ENCODE measurements at places on chromosomes 7 and 10. TPM values are rescaled to one million over a fixed set of nuclear protein-coding genes. Genes with fewer than 3 reads are reported as not detected.
A peak's percentile ranks its signal among the peaks of the same experiment; 100 is the strongest.

The ACSM6 gene
- total RNA-seq, result not detected

The TSPAN15 gene
- 0.83 TPM for total RNA-seq

The WNT8B gene
- not detected for total RNA-seq

The HABP2 gene
- 0.07 TPM for total RNA-seq

The ELFN1 gene
- 0.45 TPM for total RNA-seq

DNA sequence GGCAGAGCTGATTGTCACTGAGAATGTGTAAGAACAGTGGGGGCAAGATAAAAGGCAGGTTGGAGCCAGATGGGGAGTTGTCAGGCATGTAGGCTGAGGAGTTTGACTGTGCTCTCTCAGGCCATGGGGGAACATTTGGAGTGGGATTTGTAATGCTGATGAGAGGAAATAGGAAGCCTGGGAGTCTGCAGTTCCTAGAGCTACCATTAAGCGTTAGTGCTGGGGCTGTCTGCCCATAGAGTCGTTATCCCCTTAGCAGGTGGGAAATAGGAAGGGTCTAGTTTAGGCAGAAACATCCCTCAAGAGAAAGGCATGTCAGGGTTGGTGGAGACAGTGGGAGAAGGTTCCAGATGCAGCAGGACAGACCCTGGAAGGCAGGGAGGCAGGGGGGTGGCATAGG, 75.5 kb downstream of the RPS24 start:
- no peak for DNase-seq

DNA sequence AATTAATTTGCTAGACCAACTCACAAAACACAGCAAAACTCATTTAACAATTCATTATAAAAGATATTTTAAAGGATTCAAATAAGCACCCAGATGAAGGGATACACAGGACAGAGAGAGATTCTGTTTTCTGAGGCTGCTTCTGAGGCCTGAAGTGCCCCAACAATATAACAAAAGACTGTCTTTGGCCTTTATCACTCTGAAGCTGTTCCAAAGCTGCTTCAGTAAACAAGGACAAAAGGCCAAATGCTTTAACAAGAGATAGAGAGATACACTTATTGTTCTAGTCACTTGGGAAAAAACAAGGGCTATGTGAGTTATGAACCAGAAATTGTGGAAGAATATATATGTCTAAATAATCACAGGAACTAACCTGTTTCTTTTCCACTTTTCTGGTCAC, 223.7 kb downstream of the CXCL12 start:
- DNase-seq, result no peak

- no peak for DNase-seq
Observed at GRCh38 chr7:91957823-91958222, 17.2 kb downstream of the AKAP9 start.

DNA sequence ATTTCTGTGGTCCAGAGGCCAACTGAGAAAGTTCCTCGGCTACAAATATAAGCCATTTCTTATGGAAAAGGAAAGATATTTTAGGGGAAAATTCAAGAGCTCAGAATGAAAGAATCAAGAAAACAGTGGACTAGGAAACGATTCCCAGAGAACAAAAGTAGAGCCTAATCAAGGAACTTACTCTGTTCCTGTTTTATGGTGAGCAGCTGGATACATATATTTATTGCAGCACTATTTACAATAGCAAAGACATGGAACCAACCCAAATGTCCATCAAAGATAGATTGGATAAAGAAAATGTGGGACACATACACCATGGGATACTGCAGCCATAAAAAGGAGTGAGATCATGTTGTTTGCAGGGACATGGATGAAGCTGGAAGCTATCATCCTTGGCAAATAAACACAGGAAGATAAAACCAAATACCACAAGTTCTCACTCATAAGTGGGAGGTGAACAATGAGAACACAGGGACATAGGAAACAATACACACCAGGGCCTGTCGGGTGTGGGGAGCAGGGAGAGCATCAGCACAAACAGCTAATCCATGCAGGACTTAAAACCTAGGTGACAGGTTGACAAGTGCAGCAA, 298.7 kb downstream of the THSD7A start:
- no peak for DNase-seq

DNA sequence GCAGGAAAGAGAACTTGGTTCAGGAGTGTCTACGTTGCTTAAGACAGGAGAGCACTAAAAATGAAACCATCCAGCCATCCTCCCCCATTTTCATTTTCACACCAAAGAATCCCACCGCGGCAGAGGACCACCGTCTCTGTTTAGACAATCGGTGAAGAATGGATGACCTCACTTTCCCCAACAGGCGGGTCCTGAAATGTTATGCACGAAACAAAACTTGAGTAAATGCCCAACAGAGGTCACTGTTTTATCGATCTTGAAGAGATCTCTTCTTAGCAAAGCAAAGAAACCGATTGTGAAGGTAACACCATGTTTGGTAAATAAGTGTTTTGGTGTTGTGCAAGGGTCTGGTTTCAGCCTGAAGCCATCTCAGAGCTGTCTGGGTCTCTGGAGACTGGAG, 1.4 kb upstream of the IL6 start:
- DNase-seq, result peak; percentile 50

DNA sequence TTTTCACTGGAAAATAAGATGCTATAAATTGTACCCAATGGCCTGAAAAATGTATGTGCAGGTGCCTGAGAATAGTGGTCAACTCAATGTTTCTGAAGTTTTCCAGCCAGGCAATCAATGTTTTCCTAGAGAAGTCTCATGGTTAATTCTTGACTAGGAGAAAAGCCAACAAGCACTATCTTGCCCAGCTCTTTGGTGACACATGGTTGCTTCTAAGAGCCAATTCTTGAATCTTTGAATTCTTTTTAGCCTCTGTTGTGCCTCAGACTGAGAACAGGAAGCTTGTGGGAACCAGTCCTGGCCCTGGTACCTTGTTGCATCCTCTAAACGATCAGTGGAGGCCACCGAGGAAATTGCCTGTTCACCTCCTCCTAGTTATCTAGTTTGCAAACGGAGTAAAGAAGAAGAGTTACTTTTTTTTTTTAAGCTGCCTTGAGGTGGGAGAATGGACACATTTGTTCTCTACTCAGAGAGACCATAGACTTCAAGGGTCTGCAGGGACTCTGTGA, 144.0 kb upstream of the MKLN1 start:
- DNase-seq, result no peak

GRCh38 chr7:141071855-141072547, 1.9 kb upstream of the TMEM178B start:
- no peak for DNase-seq

- no peak for DNase-seq
Observed at GRCh38 chr7:64639267-64640001, 26.5 kb upstream of the ZNF107 start.

GRCh38 chr10:132096223-132096622, 30.5 kb downstream of the JAKMIP3 start:
- no peak for DNase-seq

DNA sequence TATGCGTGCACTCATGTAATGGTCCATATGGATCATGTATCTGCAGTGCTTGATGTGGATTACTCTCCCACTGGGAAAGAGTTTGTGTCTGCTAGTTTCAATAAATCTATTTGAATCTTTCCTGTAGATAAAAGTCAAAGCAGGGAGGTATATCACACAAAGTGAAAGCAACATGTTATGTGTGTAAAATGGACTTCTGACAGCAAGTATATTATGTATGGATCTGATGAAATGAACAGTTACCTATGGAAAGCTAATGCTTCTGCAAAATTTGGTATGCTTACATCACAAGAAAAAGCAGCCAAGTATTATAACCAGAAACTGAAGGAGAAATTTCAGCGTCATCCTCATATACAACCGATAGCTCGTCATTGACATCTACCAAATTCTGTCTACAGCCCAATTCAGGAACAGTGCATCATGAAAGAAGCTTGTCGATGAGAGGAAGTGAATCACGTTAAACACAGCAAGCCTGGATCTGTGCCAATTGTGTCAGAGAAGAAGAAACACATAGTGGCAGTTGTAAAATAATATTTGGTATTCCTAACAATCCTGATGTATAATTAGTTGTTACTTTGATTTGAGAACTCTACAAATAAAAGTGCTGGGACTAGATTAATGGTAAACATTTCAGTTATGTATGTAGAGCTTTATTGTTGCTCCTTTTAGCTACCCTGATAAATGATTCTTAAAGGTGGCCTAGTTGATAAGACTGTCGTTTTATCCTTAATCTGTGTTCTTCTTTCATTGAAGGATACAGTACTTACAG, 14.2 kb upstream of the SYPL1 start:
- no peak for DNase-seq

GRCh38 chr7:3065724-3066143, 22.1 kb upstream of the CARD11 start:
- peak; percentile 70 for DNase-seq

GRCh38 chr7:101553018-101553770, 75.9 kb downstream of the MYL10 start:
- no peak for DNase-seq

- no peak for DNase-seq
Observed at GRCh38 chr7:78437118-78437517, 638.5 kb downstream of the PHTF2 start.

DNA sequence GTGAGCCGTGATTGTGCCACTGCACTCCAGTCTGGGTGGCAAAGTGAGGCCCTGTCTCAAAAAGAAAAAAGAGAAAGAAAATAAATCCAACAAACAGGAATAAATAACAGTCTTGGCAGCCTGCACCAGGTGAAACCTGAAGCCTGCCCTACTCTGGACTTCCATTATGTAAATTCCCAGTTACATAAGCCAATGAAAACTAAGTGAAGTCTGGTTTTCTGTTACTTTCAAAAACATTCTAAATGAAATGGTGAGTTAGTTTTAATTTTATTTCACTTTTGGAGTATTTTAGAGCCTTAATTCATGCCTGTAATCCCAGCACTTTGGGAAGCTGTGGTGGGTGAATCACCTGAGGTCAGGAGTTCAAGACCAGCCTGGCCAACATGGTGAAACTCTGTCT, 22.5 kb upstream of the HIBADH start:
- DNase-seq, result no peak

- DNase-seq, result no peak
Observed at GRCh38 chr7:145263886-145264285, 428.0 kb upstream of the TPK1 start.

Data from K562 (cell line).